Activated CD4-positive, alpha-beta memory T cell treated with anti-CD3 and anti-CD28 coated beads, Interleukin-2, amount 10 ng/mL, durations not matched to agents 7 days and 5 days (primary cell): ENCODE measurements at places on chromosomes 7 and 10. TPM values are rescaled to one million over a fixed set of nuclear protein-coding genes. Genes with fewer than 3 reads are reported as not detected.

Gene KIFBP
- 18.3 TPM for total RNA-seq

Gene NRAP
- total RNA-seq, result not detected

Gene TMEM225B
- total RNA-seq, result 1.3 TPM

Gene TEX36
- not detected for total RNA-seq

Gene PPP1R17
- not detected for total RNA-seq

Gene CRHR2
- total RNA-seq, result not detected

Gene TPST1
- 0.28 TPM for total RNA-seq
